ENCODE measurements at places on chromosomes 4 and X.
A peak's percentile ranks its signal among the peaks of the same experiment; 100 is the strongest.

- peak; percentile 91 for DNase-seq
Observed at GRCh38 chr4:156476359-156476758, 495.2 kb downstream of the PDGFC start.

GRCh38 chr4:110518889-110519490 lies 43.0 kb downstream of the ENPEP start:
- peak; percentile 43 for DNase-seq

DNA sequence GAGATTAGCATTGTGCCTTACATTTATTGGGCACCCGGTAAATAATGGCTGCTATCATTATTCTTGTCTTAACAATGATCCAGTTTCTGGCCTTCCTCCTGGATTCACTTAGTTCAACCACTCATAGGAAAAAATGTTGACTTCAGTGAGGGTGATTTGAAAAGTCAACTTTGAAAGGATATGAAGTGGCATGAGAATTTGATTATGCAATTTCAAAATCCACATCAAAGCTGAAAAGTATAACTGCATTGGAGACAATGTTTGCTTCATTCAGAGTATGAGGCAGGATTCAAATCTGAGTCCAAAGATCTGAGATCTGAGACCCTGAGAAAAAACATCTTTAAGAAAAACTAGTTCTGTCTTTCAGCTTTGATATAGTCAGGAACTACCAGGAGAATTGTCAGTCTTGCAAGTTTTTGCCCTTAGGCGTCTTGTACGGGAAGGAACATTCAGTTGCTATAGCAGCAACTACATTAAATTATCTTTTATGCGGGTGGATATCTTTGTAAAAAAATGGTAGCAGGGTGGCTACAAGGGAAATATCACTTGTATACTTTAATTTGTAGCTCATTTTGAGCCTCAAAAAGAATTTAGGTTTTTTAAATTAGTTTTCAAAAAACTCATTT lies 587.5 kb upstream of the LCORL start:
- DNase-seq = no peak

GRCh38 chrX:126485409-126485808 lies 67.2 kb downstream of the DCAF12L1 start:
- DNase-seq = no peak

DNA sequence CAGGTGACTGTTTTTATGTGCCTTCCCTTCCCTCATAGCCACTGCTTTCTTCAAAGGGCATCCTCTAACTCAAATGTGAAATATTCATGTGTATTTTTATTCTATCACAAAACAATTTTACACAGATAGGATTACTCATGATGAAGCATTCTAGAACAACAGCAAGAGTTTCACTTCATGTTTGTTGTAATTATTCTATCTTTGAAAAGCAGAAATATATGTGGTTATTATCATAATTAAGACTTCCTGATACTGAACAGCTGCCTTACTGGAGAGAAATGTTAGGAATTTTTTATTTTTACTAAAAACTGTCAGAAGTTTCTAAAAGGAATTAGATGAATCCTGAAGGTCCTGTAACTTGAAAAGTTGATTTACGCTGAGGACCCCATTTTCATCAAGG lies 229.1 kb downstream of the PALLD start:
- DNase-seq = no peak

GRCh38 chr4:180721356-180721755 lies 1521.8 kb upstream of the TENM3 start:
- DNase-seq = no peak

GRCh38 chr4:69120870-69121269 lies 24.6 kb downstream of the UGT2B7 start:
- no peak for DNase-seq

GRCh38 chr4:111650146-111650545 lies 495.1 kb upstream of the FAM241A start:
- no peak for DNase-seq

DNA sequence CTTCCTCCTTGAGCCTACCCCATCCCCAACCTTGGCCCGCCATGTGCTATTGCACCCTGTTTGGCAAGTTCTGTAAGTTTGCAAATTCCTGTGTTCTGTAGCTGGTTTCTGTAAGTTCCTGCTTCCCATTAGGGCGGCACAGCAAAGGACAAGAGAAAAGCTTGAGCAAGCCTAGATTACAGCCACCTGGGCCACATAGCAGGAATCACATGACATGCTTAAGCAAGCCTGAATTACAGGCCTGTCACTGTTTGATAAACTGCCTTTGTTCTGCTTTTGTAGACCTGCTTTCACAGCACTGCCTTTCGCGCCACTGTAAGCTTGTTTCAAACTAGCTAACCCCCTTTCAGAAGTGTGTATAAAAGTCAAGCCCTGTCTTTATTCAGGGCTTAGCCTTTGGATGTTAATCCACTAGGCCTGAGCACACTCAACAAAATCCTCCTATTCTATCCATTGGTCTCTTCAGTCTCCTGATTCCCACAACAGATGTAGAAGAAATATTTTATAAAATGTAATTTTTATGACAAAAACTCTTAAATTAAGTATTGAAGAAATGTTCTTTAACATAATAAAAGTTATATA lies 906.8 kb upstream of the NDST4 start:
- DNase-seq = peak; percentile 30

GRCh38 chr4:26893491-26893890 lies 32.9 kb downstream of the STIM2 start:
- no peak for DNase-seq

DNA sequence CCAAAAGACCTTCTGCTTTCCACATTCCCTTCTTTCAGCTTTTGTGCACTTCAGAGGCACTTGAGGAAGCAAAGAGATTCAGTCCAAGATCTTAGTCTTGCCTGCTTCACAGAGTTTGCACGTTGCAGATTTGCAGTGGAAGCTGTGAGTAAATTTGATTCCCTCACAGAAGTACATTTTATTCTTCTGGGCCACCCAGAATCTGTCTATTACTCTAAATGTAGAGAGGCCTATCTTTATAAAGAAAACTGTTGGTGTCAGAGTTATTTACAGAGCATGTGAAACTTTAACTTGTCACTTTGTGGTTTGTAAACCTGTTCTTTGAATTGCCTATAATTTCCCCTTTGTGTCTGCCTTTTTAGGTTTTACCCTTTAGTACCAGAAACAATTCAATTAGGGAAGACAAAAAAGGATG lies 15.5 kb downstream of the SPRY1 start:
- DNase-seq = no peak

- DNase-seq = no peak
Observed at GRCh38 chr4:60605646-60606354, 594.3 kb upstream of the ADGRL3 start.

DNA sequence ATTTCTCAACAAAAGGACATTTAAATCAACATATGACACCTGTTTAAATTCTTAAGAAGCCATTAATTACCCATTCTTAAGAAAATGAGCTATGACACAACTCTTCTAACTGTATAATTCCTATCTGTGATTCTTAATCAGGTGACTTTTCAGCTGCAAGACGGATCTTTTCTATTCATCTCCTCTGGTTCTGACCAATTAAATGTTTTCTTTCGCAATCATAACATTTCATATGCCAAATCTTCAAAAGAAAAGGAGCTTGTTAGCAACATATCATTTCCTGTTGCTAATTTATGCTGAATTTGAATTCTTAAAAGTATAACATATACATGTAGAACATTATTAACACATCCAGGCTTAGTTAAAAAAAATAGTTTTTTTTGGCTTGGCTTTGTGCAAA lies 62.5 kb downstream of the SEL1L3 start:
- no peak for DNase-seq

DNA sequence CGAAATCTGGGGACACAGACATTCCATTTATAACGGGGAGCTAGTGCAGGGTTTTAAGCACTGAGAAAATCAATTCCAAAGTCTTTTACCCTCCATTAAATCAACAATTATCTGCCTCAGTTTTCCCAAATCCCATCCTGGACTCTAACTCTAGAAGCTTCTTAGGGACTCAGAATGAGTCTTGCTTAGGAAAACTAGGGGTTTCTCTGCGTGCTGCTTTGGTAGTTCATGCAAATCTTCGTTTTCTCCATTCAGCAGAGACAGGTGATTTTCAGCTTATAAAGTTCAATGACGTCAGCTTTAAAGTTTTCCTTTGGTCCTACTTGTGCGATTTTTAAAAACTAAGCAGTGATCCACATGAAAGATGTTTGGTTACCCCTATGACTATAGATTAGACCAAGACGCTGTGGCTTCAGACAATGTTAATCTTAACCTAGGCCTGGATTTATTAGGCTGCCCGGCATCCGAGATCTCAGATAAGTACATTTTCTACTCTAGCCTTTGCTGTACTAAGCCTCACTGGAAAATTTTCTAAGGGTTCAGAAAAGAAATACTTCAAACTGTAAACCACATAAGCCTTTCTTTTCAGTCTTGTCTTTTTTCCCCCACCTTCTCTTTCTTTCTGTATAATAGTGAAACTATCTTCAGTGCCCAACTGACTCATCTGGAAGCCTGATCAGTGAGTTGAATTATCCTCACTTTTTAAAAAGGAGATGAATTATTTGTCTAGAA lies 121.4 kb upstream of the GATB start:
- DNase-seq = no peak

DNA sequence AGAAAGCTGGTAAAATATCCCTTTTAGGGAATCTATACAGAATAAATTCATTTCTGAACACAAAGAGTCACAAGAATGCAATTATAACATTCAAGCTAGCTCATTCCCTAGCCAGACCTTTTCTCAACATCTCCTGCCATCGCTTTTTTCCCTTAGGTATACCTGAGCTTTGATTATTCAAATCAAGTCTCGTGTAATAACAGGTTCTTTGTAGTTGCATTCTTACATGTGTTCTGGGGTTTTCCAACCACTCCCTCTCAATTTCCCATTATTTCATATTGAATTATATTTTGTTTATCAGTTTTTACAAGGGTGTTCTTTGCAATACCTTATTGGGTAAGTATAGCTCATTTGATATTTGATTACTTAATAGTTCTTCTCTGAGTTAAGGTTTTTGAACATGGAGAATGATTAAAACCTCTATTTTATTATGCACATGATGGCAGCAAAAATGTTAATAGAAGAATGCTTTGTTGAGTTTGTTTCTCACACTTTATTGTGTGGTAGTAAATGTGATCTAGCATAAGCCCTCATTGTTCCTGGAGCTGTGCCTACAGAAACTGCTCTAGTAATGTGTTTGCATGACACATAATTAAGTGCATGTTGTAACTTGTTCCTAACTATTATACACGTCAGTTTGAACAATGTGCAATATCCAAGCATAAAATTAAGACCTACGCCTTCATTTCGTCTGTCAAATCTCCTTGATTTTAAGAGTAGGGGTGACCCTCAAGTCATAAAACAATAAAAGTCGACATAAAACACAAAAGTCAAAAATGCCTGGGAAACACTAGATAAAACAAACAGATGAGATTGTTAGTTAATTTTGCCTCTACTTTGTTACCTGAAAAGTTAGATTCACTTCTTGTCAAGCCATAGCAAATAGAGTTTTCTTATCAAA lies 124.0 kb upstream of the POF1B start:
- DNase-seq = no peak

DNA sequence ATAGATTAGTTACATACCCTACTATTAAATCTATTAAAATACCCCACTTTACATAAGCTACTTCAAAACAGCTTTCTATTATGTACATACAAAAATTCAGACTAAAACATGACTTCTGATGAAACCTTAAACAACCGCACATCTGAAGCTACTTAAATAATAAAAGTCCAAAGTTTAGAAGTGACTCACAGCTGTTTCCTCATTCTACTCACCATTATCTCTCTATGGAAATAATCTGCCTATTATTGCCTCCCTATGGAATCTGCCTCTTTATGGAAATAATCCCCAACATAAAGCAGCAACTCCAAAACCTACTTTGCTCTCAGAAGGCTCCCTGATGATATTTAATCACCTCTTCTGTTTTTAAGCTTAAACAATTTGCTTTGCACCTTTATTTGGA lies 15.7 kb upstream of the BANK1 start:
- peak; percentile 7 for DNase-seq

DNA sequence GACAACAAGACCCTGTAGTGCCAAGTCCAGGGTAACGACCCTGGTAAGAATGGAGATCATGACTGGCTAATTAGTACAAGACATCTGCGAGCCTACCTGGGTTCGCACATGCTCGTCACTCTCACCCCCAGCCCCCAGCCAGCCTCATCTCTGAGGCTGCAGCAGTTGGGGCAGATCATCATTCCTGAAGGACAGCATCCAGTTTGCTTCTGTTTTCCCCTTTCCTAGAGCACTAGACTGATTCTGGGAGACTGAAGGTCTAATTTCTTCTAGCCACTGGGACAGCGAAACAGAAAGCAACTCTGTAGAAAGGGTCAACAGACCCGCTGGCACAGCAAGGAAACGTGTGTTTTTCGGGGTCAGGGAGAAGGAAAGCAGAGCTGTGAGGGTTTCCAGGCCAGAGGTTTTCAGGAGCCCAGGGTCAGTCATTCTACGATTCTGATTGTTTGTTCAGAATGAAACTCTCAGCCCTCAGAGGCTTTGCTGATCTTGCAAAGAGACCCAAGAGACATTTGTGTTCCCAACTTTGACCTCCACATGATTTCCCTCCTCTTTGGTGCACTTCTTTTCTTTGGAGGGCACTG lies 343.1 kb upstream of the NOCT start:
- no peak for DNase-seq

GRCh38 chr4:40283968-40284367 lies 51.2 kb upstream of the CHRNA9 start:
- peak; percentile 66 for DNase-seq

DNA sequence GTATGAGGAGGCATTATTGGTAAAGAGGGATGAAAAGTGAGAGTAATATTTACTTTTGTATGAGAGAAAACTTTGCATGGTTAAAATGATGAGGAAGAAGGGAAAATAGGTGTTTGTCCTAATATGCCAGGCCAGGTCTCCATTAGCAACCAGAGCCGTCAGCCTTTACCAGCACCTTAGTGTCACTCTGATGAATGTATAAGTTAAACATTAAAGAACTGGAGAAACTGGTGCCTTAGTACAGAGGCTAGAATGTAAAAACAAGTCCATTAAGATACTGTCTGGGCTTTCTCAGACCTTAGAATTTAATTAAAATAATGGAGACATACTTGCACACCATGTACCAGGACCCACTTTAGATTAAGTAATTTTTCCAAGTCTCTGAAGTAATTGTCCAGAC lies 222.3 kb downstream of the FAM47A start:
- DNase-seq = no peak

- no peak for DNase-seq
Observed at GRCh38 chrX:82534086-82534597, 973.9 kb upstream of the POU3F4 start.

- DNase-seq = no peak
Observed at GRCh38 chr4:87342872-87343271, 20.2 kb upstream of the HSD17B13 start.

GRCh38 chrX:9110808-9111207 lies 76.9 kb upstream of the FAM9B start:
- DNase-seq = no peak

GRCh38 chr4:87134122-87134521 lies 86.3 kb downstream of the KLHL8 start:
- DNase-seq = no peak

All from RKO (cell line).